ENCODE measurements at places on chromosomes 12 and 14.
A peak's percentile ranks its signal among the peaks of the same experiment; 100 is the strongest.

- DNase-seq: peak; percentile 57
Measured at GRCh38 chr14:67396381-67396970, 15.5 kb downstream of the PLEK2 start.

DNA sequence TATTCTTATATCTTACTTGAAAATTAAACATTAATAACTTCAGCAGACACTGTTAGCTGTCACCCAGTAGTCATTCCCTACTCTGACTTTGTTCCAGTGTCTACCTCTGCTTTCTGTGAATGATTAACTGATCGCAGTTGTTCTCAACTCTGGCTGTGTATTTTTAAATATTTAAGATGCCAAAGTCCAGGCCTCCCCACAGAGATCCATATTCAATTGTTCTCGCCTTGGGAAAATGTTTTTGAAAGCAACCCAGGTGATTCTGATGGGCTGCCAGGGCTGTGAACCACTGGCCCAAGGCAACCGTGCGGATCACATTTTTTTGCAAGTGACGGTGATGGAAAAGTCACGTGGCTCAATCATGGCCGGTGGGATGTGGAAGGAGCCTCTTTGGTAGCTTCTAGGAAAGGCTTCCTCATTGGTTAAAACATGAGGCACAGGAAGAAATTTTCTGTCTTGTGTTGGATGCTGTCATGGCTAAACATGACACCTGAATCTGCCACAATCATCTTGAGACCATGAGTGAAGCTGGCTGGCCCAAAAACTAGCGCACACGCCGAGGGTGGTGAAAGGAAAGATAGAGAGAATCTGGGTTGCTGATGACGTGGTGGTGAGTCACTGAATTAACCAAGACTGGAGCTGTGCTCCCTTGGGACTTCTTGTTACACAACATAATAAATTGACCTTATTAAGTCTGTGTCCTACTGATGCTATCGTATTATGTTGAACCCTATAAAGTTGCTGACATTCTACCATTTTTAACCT lies 37.2 kb downstream of the RDH12 start:
- DNase-seq: peak; percentile 94

- peak; percentile 25 for DNase-seq
Measured at GRCh38 chr14:100709289-100710284, 17.1 kb upstream of the DLK1 start.

- peak; percentile 84 for DNase-seq
Measured at GRCh38 chr14:54589076-54589475, 22.1 kb downstream of the SAMD4A start.

DNA sequence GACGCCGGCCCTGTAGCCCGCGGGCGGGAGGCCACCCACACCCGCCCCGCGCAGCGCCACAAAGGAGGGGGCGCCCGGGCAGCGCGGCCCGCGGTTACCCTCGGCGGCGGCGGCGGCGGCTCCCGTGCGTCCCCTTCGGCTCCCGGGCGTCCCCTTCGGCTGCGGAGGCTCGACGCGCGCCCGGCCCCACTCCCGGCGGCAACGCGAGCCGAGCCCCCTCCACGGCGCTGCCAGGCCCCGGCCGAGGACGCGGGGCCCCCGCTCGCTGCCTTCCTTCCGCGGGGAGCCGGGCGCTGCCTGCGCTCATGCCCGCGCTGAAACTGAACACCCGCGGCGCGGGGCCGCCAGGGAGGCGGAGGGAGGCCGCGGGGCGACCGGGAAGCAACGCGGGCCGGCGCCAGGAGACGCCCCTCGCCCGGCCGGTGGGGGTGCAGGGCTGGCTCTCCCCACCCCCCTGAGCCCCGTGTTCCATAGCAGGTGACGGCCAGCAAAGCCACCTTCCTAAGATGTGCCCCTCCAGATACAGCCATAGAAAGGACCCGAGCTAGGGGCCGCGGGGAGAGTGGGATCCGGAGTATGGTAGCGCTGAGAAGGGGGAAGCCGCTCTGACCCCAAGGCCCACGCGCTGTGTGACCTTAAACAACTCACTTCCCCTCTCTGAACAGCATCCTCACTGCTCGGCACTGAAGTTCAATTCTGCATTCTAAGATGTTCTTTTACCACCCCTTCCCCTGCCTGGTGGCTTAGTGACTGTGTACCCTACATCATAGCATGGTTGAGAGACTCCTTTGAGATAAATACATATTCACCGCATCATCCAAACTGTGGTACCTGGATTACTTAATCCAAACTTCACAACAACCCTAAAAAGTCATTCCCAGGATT lies 42.8 kb downstream of the KDM2B start:
- DNase-seq: peak; percentile 38

DNA sequence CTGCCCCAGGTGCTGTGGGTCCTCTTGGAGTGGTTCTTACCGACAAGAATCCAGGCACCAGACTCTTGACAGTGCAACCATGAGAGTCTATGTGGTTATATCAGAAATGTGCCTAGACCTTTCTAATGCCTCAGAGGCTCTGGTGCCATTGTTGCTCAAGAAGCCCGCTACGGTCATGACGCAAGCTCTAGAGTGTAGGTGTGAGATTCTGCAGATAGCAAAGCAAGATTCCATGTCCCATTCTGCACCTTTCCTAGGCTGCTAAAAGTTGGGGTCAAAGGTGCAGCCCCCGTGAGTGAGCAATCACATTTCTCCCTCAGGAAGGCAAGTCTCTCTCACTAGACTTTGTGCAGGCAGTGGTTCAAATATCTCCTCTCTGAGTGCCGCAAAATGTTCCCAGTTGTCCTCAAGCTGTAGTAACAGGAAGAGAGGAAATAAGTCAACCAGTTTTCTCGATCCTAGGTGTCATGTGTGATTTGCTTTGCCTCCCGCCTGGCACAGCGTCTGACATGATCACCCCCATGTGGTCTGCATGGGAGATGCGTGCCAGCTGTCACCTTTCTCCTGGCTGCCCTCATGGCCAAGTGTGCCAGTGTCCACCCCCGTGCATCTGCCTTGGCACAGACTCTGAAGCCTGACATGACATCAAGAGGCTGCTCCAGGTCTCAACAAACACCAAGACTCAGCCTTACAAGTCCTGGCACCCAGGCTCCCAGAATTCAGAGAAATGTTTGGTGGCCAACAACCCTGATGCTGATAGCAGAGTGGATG lies 122.5 kb upstream of the COCH start:
- peak; percentile 6 for DNase-seq

- peak; percentile 96 for DNase-seq
Measured at GRCh38 chr12:68259318-68259940, 6.0 kb upstream of the IL22 start.

GRCh38 chr12:32583534-32583933 lies 95.6 kb upstream of the DNM1L start:
- peak; percentile 48 for DNase-seq

- peak; percentile 32 for DNase-seq
Measured at GRCh38 chr12:109833307-109834189, at the start of gene TRPV4. Gene TRPV4, minus strand, starts transcription at chr12:109833398. Its CDS starts 18,602 bp downstream, at chr12:109814796.

- DNase-seq: no peak
Measured at GRCh38 chr14:79588398-79588797, 622.9 kb downstream of the DIO2 start.

DNA sequence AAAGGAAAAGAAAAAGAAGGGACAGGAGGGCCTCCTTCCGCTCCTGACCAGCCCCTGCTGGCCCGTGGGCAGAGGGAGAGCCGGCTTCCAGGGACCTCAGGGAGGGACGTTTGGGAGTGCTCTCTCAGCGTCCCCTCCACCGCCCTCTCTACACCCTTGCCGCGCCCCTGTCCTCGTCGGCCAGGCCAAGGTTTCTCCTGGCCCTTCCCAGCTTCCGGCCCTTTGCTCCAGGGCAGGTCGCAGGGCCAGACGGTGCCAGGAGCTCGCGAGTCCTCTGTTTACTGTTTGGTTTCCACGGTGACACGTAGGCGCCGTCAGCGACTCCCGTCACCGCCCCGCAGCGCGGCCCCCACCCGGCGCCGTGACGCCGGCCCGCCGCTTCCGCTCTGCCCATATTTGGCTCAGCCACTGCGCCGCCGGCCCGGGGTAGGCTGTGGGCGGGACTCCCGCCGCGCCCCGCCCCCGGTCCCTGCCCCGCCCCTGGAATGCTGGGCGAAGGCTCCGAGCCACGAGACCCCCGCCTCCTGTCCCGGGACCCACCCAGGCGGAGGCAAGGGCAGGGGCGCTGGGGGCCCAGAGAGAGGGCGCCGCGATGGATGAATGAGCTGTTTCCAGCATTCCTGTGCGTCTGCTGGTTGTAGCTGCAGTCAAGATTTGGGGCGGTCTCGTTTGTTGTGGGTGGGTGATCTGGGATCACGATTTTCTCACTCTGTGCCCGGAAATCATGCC lies 15.5 kb downstream of the FOS start:
- DNase-seq: peak; percentile 96

GRCh38 chr12:93146263-93146939 lies 217.3 kb upstream of the EEA1 start:
- no peak for DNase-seq

- DNase-seq: no peak
Measured at GRCh38 chr12:3125674-3126073, 48.5 kb downstream of the TSPAN9 start.

DNA sequence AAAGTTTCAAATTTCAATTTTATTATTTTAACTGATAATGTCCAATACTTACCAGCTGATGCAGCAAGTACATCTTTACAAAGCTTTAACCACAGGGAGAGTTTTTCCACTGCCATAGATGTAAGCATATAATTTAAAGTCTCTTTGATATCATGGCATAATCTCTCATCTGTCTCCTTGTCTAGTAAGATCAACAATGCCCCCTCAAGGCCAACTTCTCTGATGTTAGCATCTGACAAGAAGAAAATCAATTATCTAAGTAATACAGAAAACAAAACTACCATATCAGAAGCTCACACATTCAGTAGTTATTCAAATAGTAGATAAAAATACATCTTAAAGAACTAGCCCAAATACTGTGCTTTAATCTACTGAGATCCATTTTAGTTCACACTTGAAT lies 94.2 kb downstream of the HEATR5A start:
- peak; percentile 51 for DNase-seq

DNA sequence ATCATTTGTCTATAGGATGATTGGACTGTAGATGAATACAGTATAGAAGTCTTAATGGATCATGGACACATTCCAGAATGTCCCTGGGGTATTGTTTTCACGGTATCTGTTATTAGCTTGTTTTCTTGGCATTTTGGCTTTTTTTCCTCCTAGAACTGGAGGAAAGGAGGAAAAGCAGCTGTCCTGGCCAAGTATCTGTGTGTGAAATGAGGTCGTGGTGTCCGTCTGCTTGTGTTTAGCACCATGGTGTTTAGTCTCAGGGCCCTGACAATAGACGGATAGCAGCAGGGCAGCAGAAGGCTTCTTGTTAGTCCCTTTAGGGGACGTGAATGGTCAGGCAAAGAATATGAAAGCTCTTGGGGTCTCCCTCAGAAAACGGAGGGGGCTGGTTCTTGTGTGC lies 21.2 kb downstream of the FGF6 start:
- no peak for DNase-seq

DNA sequence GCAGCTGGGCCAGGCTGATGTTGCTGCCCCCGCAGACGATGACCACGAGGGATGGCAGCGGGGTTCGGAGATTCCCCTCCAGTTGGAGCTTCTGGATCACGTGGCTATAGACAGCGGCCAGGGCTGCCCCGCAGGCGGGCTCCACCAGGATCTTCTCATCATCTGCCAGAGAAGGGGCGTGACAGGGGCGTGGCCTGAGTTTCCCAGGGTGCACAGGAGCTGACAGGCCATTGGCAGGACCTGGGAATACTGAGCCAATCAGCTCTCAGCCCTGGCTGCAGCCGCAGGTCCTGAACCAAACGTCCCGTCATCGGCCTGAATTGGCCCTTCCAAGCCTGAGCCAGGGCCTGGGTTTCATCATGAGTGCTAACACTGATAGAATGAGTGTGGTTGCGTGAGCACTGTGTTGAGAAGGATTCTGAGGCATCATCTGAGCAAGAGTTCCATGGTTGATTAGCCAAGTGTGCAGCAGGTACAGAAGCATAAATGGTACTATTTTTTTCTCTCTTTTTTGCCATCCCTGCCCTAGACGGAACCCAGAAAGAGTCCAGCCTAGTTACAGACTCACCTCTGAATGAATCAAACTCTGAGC lies 10.6 kb downstream of the SDS start:
- peak; percentile 22 for DNase-seq

- DNase-seq: no peak
Measured at GRCh38 chr12:44497044-44497443, 379.1 kb downstream of the NELL2 start.

DNA sequence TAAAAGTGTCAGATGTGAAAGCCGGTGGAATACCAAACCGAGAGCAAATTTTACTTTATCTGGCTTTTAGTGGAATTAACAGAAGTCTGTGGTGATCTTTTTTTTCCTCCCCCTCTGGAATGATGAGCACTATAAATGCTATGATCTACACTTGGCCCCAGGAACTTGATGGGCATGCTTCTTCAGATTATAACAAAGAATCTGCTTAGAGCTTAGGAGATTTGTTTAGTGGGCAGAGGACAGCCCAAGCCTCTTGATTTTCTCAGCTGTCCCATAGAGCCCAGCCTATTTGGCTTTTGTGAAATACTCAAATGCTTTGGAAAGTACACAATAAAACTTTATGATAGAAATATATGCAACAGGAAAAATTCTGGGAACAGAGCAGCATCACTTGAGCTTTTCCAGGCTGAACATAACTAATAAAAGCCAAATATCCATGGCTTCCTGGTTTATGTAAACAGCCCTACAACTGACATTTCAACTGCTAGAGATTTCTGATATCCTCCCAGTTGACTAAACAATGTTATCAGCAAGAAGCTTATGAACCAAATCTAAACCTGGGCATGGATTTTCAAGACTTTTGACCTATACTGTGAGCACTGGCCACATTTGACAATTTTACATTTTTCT lies 149.6 kb downstream of the PLXNC1 start:
- DNase-seq: no peak

All from ELR (cell line).